T-helper 2 cell (primary cell): ENCODE measurements at places on chromosomes 3 and 15.

- no peak for DNase-seq
These were observed 68.1 kb upstream of the CGNL1 start for GRCh38 chr15:57308170-57308545.

DNA sequence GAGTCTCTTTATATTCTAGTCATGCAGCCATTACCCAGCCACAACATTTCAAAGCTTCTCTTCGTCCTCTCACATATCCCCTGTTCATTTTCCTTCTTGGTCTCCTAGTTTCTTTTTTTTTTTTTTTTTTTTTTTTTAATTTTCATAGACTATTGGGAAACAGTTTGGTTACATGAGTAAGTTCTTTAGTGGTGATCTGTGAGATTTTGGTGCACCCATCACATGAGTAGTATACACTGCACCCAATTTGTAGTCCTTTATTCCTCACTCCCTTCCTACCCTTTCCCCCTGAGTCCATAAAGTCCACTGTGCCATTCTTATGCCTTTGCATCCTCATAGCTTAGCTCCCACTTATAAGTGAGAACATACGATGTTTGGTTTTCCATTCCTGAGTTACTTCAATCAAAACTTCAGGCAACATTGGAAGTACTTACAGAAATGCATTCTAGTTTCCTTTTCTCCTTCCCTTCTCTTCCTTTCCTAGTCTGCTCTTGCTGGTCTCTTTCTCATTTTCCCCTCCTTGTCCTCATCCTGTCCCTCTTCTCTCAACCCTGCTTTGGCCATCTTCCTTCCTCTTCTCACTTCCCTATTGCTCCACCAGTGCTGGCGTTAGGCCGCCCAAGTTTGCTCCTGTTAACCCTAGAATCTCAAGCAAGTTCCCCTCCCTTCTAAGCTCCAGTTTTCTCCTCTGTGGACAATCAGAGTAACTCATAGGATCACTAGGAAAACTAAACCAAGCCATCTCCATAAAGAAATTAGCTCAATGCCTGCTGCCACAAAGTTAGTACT is 4.8 kb downstream of the ATP8B4 start:
- no peak for DNase-seq

- DNase-seq = no peak
These were observed 15.7 kb downstream of the PLEKHO2 start for GRCh38 chr15:64857421-64857820.

GRCh38 chr3:171854649-171855305 is 11.6 kb downstream of the TMEM212 start:
- no peak for DNase-seq

DNA sequence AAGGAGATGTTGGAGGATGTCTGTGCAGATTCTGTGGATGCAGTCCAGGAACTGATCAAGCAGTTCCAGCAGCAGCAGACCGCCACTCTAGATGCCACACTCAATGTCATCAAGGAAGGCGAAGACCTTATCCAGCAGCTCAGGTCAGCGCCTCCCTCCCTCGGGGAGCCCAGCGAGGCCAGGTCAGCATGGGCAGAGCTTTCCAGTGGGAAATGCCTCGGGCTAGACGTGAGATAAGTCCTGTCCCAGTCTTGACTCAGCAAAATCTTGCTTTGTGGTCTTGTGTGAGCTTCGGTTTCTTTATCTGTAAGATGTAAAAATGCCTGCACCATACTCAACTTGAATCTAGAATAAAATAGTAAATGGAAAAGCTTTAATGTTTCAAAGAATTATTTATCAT is 335.1 kb upstream of the UMPS start:
- no peak for DNase-seq

- no peak for DNase-seq
These were observed 123.4 kb upstream of the MB21D2 start for GRCh38 chr3:193040836-193041672.

- DNase-seq = no peak
These were observed 65.5 kb downstream of the MEF2A start for GRCh38 chr15:99631255-99631654.

DNA sequence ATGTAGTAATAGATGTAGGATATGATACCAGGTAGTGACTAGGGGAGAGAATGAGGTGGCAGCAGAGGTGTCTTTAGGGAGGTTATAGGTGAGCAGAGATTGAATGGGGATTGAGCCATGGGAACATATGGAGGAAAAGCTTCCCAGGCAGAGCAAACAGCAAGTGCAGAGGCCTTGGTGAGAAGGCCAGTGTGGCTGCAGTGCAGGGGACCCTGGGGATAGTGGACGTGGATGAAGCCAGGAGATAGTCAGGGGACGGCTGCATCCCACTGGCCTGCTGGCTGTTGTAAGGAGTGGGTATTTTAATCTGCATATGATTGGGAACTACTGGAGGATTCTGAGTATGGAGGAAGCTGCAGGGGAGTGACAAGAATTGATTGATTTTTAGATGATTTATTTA is 62.7 kb upstream of the TRAK1 start:
- DNase-seq = no peak

GRCh38 chr3:116267116-116267515 is 178.2 kb downstream of the LSAMP start:
- DNase-seq = no peak

GRCh38 chr3:149013726-149014125 is 22.4 kb downstream of the GYG1 start:
- no peak for DNase-seq

DNA sequence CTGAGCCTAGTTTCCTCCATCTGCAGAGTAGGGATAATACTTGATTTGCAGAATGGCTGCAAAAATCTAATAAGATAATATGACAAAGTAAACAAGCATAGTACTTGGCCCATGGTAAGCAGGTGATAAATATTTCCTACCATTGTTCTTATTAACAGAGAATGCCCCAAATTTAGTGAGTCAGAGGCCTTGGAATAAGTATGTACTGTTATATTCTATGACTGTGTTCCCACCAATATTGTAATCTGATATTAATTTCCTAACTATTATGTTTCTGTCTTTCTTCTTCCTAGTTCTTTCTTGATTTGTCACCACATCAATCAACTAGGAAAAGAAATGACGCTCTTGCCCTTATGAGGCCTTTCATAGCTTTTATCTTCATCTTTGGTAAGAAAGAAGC is 178.4 kb upstream of the SLC2A2 start:
- DNase-seq = no peak

DNA sequence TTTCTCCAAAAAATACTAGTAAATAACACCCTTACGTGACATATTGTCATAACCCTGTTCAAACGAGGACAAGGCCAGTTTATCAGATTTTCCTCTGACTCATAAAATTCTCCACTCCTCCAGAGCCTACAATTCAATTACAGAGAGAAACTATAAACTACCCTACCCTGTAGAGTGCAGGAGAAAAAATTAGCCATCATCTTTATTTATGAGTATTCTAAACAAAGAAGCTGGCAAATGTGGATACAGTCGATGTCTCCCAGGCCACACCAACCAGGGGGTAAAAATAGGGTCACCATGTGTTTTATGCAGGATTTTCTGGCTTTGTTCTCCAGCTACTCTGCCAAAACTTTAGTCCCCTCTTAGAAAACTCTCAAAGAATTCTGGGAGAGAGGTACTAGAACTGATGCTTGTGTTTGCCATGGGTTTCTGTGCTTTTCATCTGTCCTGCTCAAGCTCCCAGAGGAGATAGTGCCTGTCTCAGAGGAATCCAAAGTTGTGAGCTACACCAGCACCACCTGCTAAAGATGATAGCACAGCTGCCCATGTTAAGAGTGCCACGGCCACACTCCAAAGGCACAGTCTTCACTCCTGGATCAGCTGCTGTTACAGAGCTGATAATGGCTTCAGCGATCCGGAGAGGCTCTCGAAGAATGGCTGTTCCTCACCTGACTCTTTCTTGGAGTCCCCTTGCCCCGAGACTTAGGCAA is 150.2 kb downstream of the IMPG2 start:
- DNase-seq = no peak

DNA sequence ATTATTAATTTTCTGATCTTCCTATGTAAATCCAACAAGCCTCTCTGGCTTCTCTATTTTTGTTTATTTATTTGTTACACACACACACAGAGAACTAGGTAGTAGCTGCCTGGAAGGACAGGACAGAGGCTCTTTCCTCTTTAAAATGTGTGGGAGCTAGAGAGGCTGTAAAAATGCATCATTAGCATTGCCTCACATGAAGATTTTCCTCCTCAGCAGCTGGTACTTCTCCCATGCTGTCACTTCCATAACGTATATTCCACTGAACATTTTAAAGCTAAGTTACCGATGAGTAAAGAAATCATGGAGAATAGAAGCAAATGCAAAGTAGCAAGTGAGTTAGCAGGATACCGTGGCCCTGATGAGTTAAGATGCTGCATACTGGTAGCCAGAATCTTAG is 63.9 kb downstream of the IMPG2 start:
- no peak for DNase-seq

- DNase-seq = no peak
These were observed 20.0 kb upstream of the PIAS1 start for GRCh38 chr15:68034081-68034480.

DNA sequence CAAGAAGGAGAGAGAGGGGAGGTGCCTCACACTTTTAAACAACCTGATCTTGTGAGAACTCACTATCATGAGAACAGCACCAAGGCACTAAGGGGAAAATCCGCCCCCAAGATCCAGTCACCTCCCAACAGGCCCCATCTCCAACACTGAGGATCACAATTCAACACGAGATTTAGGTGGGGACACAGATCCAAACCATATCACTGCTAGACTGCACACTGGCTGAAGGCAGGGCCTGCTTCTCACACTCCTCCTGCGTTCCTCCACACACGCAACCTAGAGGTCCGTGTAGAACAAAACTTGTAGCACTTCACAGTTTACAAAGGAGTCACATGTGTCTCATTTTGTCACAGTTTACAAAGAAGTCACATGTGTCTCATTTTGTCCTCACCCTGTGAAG is 97.8 kb downstream of the DAPK2 start:
- DNase-seq = no peak

DNA sequence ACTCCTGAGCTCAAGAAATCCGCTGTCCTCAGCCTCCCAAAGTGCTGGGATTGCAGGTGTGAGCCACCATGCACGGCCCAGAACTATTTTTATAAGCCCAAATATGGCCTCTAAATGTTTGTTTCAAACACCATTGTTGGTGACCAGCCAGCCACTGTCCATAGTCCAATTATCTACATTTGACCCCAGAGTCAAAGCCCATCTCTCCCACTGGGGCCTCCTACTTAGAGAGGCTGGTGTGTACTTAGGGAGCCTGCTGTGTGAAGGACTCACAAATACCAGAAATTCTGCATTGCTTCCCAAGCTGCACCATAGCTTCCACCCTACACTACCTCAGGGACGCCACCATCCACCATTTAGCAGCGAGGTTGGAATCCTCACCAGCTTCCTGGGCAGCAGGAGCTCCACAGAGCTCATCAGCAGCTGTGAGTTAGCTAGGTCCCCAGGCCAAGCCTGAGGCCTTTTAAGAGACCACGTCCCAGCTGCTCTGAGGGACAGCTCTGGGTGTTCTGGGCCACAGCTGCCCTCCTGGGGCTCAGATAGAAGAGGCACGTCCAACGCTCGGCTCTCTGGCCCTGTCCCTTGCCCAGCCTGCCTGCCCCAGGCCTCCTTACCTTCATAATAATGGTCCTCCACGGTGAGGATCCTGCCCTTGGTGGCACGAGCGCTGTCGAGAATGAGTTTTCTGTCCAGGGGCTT is 29.5 kb downstream of the TKT start:
- DNase-seq = no peak

- DNase-seq = no peak
These were observed 34.6 kb downstream of the GLDN start for GRCh38 chr15:51375966-51376640.

DNA sequence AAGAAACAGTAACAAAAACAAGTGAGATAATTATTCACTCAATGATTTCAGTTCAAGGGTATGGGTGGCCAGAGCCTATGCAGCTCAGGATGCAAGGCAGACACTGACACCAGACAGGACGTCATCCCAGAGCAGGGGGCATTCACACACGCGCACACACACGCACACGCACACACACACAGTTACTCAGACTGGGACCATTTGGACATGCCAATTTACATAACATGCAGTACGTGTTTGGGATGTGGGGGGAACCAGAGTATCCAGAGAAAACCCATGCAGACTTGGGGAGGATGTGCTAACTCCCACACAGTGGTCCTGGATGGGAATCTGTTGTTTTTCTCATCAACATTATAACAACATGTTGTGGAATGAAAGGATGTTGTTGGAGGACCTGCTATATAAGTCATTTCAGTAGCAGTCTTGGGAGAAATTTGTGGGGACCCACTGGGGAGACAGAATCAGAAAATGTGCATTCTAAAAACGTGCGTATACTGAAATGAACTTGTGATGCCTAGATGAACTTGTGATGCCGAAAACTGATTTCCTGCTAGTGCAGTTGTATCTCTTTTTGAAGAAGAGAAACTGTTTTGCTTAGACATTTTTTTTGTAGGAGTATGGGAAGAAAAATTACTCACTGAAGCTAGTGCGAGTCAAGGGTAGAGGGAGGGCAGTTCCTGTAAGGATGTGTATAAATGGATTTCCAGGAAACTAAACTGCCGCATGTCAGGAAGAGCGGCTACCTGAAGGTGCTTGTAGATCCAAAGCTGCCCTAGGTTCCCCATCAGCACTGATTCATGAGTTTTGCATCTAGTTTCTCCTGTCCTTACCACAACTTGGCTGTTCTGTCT is 25.2 kb downstream of the CD200 start:
- no peak for DNase-seq

- no peak for DNase-seq
These were observed 164.5 kb downstream of the RORA start for GRCh38 chr15:61064651-61065050.

GRCh38 chr3:2041931-2042330 is 56.7 kb upstream of the CNTN4 start:
- no peak for DNase-seq

DNA sequence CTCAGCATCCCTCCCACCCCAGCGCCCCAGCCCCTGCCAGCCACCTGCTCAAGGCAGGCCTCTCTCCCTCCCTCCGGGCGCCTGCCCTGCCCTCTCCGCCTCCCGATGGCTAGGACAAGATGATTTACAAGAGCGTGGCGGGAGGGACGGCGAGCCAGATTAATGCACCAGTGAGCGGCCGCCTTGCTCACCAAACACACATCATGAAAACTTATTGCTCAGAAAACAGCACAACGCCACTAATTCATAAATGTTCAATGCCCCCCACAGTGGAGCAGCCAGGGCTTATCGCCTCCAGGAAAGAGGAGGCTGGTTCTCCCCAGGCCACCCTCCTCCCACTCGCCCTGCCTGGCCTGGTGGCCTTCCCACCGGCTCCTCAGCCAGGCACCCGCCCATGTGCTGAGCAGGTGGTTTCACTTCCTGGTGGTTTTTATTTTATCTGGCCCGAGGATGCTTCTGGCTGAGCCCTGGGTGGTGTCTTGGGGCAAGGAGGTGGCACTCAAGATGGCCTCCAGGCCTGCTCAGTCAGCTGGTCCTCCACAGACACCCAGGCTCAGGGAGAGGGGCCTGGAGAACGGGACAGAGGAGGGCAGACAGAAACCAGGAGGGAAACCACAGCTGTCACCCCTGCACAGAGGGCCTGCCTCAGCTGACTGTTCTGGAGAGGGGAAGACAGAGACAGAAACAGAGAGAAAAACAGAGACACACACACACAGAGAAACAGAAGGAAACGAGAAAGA is 284.9 kb downstream of the UACA start:
- DNase-seq = no peak

GRCh38 chr15:56428821-56429458 is 36.0 kb downstream of the MNS1 start:
- DNase-seq = peak; percentile 38
